Stimulated activated CD8-positive, alpha-beta memory T cell treated with anti-CD3 and anti-CD28 coated beads, Interleukin-7, amount 100 ng/mL, for 24 hours (primary cell): ENCODE measurements at places on chromosomes 11 and 22.

DNA sequence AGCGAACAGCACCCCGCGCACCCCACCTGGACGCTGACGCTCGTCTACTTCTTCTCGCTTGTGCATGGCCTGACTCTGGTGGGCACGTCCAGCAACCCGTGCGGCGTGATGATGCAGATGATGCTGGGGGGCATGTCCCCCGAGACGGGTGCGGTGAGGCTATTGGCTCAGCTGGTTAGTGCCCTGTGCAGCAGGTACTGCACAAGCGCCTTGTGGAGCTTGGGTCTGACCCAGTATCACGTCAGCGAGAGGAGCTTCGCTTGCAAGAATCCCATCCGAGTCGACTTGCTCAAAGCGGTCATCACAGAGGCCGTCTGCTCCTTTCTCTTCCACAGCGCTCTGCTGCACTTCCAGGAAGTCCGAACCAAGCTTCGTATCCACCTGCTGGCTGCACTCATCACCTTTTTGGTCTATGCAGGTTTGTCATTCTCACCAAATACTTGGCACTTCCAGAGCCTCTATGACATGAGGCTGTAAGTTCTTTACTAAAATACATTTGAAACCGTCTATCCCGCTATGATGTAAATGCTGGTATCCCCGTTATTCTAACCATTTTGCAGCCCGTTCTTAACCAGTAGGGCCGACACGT is 535 bp downstream of the AQP11 start:
- DNase-seq: no peak

GRCh38 chr11:78268591-78269410 is 80.1 kb downstream of the USP35 start:
- DNase-seq: no peak

DNA sequence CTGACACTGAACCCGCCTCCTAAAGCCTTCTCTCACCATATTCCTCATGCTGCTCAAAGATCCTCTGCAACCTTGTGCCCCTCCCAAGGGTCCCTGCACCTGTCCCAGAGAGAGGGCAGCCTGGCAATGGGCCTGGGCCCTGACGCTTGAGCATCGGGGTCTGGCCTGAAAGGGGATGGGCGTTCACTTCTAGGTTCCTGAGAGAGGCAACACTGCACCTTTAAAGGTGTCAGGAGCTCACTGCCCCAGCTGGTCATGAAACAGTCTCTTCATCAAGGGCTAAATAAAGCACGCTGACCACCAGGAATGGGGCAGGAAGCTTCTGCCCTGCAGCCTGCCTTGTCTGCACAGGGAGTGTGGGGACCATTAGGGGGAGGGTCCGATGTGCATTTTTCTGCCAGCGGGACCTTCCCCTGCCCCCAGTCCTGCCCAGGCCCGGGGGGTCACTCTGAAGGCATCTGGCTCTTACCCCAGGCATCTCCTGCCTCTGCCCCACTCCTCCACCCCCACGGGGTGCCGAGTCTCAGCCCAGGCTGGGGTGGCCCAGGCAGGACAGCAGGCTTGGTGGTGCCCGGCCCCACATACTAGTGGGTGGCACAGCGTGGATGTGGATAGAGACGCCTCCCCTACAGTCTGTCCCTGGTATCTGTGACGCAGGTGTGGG is 3.5 kb downstream of the C11orf21 start:
- DNase-seq: no peak

DNA sequence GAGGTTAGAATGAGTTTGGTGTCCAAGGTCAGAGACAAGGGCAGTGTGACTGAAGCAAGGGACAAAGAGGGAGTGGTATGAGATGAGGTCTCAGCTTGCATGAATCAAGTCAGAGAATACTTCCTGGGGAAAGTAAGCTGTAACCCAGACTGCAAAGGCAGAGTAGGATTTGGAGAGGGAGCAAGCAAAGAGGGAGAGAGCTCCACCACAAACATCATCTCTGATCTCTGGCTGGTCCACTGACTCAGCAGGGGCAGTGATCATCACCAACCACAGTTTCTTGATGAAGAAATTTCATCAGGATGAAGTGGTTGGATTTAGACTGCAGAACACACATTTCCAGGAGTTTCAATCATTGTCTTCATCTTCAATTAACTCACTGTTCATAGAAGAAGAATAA is 54.9 kb upstream of the HMGXB4 start:
- DNase-seq: no peak

GRCh38 chr22:44491269-44492035 is 6.6 kb downstream of the RTL6 start:
- DNase-seq: no peak

DNA sequence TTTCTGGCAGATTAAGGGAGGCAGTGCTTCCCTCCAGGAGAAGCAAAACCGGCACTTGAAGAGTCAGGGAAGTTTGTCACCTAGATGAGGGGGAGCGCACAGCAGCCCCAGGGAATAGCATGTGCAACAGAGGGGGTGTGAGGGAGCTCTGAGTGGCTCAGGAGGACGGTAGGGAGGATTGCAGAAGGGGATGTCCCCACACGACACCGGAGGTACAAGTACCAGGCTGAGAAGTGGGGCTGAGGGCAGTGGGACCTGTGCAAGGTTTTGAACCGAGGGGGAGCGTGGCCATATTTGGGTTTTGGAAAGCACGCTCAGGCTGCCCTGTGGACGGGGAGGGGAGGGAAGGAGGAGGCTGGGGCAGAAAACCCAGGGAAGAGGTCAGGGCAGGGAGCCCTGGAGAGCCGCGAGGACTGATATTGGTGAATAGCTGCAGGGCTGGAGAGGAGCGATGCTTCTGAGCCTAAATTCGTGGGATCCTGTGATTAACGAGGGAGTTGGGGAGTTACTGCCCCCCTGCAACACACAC is 17.9 kb upstream of the TMPRSS6 start:
- no peak for DNase-seq

DNA sequence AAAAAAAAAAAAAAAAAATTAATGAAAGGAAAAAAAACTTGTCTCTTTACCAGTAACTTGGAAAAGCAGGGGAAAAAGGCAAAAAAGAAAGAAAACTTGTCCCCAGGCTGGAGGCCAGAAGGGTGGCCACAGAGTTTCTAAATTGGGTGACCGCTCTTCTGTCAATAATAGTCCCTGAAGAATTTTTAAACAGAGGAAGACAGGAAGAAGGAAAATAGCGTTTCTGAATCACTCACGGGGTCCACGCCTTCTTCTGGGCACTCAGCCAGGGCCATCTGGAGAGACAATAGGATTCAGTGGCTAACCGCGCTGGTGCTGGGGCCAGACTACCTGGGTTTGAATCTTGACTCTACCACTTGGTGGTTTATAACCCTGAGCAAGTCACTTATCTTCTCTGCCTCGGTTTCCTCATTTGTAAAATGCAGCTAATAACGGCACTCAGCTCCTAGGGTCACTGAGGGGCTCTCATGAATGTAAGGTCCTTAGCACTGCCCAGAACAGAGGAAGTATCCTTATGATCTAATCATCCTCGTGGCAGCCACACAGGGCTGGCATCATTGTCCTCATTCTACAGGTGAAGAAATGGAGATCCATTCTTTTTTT is 7.0 kb downstream of the C11orf86 start:
- no peak for DNase-seq

DNA sequence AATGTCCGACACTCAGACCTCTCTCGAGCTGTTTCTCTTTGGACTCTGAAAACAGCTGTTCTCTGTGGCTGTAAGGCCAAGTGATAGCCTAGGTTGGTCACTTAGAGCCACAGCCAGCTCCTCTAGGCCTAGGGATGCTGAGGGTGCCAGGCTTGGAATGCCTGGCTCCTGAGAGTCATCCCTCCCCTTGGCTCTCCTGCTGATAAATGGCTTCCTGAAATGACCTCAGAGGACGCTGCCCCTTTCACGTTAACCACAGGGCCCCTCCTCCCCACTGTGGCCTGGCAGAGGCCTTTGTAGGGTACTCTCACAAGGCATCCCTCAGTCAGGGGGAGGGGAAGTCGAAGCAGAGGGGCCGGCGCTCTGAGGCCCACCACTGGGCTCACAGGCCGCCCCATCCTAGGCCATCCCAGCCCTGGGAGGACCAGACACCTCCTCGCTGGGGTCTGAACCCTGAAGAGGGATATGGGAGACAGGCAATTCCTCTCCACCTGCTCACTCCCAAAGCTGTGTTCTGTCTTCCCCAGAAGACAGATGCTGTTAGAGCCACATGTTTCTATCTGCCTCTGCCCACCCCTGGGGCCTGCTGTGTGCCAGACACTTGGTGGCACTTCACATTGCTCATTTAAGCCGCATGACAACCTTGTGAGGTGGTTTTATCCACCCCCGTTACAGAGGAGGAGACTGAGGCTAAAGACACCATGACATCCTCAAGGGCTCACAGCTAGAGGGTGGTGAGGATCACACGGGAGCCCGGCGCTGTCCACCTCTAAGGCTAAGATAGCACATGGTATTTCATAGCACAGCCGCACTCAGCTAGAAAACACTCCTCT is 50.9 kb downstream of the ARFGAP3 start:
- no peak for DNase-seq

DNA sequence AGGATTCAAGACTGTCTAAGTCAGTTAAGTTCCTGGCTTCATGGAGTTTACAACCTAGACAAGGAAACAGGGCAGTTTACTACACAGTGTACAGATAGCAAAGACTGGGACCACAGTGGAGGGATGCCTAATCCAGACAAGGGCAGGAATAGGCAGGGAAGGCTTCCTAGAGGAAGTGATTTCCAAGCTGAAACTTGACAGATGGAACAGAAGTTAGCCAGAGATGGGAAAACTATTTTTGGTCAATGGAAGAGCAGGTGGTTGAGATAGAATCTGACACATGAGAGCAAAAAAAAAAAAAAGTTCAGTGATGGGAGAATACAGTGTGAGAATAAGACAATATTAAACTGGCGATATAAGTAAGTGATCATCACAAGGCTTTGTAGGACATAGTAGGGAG is 1.3 kb downstream of the COA4 start:
- DNase-seq: no peak

DNA sequence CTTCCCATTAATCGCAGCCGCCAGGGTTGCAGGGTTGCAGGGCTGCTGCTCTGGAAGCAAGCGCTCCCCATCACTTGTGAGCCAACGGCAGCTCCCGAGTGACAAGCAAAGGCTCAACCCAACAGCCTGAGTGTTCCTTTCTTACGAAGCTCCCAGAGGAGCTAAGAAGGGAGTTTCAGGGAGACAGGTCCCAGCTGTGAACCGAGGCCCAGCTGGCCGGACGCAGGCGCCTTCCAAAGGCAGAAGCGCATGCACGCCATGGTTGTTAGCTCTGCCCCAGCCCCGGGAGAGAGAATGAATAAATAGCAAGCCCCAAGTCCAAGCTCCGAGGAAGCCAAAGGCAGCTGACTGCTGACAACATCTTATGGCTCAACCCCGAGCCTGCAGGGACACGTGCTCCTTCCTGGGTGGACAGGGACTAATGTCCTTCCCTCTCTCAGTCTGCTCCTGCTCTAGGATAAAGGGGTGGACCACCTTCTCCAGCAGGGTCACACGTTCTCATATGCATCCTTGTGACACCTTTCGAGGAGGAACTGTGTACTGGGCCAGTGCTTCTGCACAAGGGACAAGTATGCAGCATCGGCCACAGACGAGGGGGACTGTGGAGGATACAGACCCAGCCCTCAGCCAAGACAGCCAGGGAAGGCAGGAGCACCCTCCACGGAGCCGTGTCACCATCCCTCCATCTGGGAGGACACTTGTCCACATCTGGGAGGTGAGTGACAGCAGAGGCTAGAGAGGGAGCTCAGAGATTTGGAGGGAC is 29.9 kb downstream of the SHANK2 start:
- no peak for DNase-seq

GRCh38 chr11:31763296-31763695 is 47.8 kb downstream of the PAX6 start:
- no peak for DNase-seq

- no peak for DNase-seq
Observed at GRCh38 chr11:9738707-9739106, 74.8 kb downstream of the SWAP70 start.

GRCh38 chr11:121153472-121153871 is 52.4 kb downstream of the TECTA start:
- no peak for DNase-seq

GRCh38 chr11:47186076-47186699 is at the start of gene PACSIN3:
PACSIN3 (minus strand) TSS chr11:47186434; CDS start chr11:47182727, 3,707 bp downstream.
- DNase-seq: peak; percentile 13

GRCh38 chr11:27456140-27456794 is 16.3 kb downstream of the LGR4 start:
- DNase-seq: no peak

DNA sequence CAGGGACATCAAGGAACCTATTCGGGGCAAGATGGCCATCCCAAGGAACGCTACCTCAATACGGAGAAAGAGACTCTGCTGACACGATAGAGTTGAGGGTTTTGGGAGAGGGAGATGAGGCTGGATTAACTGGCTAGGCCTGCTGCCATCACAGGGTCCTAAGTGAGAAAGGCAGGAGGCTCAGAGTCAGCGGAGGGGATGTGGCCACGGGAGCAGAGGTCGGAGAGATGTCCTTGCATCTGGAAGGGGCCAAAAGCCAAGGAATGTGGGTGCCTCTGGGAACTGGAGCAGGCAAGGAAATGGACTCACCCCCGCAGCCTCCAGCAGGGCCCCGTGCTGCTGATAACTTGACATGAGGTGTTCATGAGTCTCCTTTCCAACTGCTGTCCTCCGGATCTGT is 31.0 kb upstream of the RFPL3 start:
- no peak for DNase-seq

- no peak for DNase-seq
Observed at GRCh38 chr11:5011254-5011653, 16.6 kb downstream of the OR51L1 start.

DNA sequence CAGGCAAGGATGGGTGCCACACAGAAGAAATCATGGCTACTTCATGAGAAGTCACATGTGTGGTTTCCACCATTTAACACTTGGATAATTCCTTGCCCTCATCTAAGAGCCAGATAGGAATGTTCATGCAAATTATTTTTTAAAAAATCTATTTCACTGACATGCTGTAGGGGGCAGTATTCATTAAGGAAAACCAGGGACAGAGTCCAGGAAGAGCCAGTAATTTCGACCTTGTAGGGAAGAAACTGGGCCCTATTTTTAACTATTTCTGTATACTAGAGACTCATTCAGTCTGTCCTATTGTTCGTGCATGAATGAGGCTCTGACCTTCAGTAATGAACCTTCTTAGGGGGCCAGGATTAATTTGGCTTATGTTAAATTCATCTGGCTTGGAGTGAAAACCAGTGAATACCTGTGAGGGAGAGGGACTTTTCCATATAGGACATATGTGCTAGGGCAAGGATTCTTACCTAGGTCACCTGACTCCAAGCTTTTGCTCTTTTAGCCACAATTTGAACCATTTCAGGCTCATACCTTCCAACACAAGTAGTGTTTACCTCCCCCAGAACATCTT is 192.7 kb downstream of the NAV2 start:
- no peak for DNase-seq
